ENCODE measurements at places on chromosomes 16 and 17. TPM values are rescaled to one million over a fixed set of nuclear protein-coding genes. Genes with fewer than 3 reads are reported as not detected.

DNA sequence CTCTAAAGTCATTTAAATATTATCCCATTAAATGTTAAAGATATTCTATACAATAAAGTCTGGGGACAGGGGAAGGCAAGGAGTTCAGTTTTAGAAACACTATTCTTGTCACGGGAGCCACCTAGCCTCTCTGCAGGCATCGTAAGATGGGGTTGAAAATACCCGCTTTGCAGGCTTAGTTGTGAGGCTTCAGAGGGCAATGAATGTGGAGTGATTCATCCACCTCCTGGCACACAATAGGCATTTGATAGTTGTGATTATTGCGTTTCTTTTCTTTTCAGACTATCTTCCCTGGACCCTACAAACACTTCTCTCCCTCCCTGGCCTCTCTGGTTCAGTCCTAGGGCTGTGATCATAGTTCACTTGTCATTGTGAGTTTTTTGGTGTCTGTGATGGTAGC, 19.6 kb downstream of the GLP2R start:
- no peaks in the 10 kb centered on the region for H3K4me1 ChIP-seq
- DNase-seq = no peak
- H3K27ac ChIP-seq = no peak overlapping the region
- no peaks in the 10 kb centered on the region for H3K36me3 ChIP-seq
- no peak overlapping the region for H3K4me3 ChIP-seq

- no peaks in the 10 kb centered on the region for H3K4me1 ChIP-seq
- DNase-seq = no peak
- no peak overlapping the region for H3K4me3 ChIP-seq
- H3K36me3 ChIP-seq = peaks cover 31% of the 10 kb centered on the region
- no peak overlapping the region for H3K27ac ChIP-seq
Measured at GRCh38 chr17:82403662-82404660, 14.2 kb upstream of the HEXD start.

GRCh38 chr17:22717211-22717610, 1024.9 kb downstream of the KCNJ18 start:
- no peak for DNase-seq
- no peaks in the 10 kb centered on the region for H3K27me3 ChIP-seq
- H3K4me1 ChIP-seq = no peaks in the 10 kb centered on the region
- H3K4me3 ChIP-seq = no peak overlapping the region
- no peaks in the 10 kb centered on the region for H3K36me3 ChIP-seq
- H3K27ac ChIP-seq = no peak overlapping the region

DNA sequence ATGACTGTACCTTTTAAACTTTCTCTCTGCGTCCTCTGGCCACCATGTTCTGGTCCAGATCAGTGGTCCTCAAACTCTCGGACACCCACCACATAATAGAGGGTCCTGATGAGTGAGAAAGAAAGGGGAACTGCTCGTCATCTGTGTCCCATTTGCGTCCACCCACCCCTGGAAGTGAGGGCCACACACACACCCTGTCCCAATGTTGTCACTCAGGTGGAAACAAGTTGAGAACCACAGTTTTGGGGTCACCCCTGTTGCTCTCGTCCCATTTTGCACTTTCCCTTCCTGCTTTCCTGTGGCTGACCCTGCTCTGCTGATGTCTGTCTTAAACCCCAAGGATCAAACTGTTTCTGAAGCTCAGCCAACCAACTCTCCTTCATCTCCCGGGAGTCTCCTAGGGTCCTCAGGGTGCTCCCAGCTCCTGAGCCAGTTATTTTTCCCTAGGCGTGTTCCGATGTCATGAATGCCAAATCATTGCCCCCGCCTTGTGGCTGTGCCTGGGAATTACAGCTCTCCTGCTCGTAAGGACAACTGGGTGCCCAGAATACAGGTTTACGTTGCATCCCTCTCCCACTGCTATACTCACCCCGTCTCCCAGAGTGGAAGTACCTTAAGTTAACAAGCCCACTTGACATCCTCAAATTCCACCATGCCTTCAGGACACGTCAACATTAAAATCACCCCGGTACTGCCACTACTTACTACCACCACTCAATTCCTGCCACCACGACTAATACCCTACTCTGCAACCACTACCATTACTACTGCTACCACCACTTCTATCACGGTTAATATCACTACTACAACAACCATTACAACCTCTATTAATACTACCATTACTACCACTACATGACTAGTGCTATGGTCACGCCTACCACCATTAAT, 26.0 kb upstream of the HNF1B start:
- H3K4me1 ChIP-seq = peaks cover 6% of the 10 kb centered on the region
- H3K4me3 ChIP-seq = no peak overlapping the region
- no peaks in the 10 kb centered on the region for H3K27me3 ChIP-seq

GRCh38 chr17:81549031-81549557, 3.1 kb downstream of the FAAP100 start:
- no peak overlapping the region for H3K27ac ChIP-seq
- no peaks in the 10 kb centered on the region for H3K27me3 ChIP-seq
- peaks cover 10% of the 10 kb centered on the region for H3K4me1 ChIP-seq
- H3K4me3 ChIP-seq = no peak overlapping the region

GRCh38 chr16:79542237-79542774, 58.2 kb downstream of the MAF start:
- H3K36me3 ChIP-seq = no peaks in the 10 kb centered on the region
- H3K27me3 ChIP-seq = peaks cover 4% of the 10 kb centered on the region
- DNase-seq = no peak
- H3K4me1 ChIP-seq = no peaks in the 10 kb centered on the region

DNA sequence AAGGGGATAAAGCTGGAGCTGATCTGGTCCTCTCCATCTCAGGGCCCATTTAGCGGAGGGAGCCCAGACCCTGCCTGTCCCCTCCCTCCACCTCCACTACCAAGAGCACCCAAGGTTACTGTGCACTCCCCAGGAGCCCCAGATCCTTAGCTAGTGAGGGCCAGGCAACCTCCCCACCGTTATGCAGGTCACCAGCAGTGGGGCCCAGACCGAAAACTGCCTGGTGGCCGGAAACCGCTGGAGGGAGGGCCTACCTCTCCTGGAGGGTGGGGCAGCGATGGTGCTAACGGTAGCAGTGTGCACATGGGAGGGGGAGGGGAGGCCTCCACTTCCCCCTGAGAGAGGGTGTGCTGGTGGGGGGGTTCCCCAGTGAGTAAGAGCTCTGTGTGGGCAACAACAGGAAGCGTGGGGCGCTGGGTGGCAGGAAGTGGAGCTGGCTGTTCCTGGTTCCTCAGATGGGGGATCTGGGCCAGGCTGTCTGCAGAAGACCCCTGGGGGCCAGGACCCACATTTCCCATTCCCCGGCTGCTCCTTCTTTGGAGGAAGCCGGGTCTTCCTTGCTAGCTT, 4.4 kb downstream of the FMNL1 start:
- H3K4me1 ChIP-seq = peaks cover 19% of the 10 kb centered on the region
- H3K27me3 ChIP-seq = peaks cover 38% of the 10 kb centered on the region
- no peaks in the 10 kb centered on the region for H3K36me3 ChIP-seq
- no peak overlapping the region for H3K27ac ChIP-seq
- H3K4me3 ChIP-seq = no peak overlapping the region

DNA sequence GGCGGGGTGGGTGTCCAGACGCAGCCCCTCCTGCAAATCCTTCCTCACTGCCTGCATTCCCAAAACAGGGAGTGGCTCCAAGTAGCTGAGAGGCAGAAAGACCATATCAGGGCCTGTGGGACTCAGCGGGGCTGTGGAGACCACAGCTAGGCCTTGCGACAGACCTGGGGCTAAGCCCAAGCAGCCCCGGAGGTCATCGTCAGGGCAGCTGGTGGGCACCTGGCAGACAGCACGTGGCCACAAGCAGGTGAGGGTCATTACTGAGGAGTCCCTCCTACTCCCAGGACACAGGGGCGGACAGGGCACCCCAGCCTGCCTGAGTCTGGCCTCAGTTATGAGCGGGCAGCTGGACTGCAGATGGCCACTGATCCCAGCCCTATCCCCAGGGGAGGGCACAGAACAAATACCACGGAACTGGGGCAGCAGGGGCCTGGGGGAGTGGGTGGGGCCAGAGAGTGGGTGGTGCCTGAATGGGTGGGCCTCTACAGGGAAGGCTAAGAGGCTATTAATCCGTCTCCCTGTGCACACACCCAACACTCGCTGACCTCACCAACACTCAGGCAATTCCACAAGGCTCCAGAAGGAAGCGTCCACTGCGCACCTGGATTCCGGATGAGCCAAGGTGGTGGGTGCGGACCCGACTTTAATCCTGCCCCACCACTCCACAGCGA, 8.5 kb downstream of the HS3ST6 start:
- H3K36me3 ChIP-seq = no peaks in the 10 kb centered on the region
- H3K27ac ChIP-seq = no peak overlapping the region
- H3K4me1 ChIP-seq = peaks cover 33% of the 10 kb centered on the region
- DNase-seq = no peak

- H3K4me1 ChIP-seq = peaks cover 56% of the 10 kb centered on the region
- peak within 1 kb of the TSS; percentile 66 for H3K4me3 ChIP-seq
- H3K27ac ChIP-seq = peak within 1 kb of the TSS; percentile 97
- no peaks in the 10 kb centered on the region for H3K27me3 ChIP-seq
Measured at GRCh38 chr17:7479213-7480088, at the start of gene ZBTB4. TSS of gene ZBTB4 (minus strand) at chr17:7479631. CDS start at chr17:7466801, 12,830 bp downstream.

GRCh38 chr17:41806685-41807445, 4.9 kb downstream of the P3H4 start:
- H3K27me3 ChIP-seq = no peaks in the 10 kb centered on the region
- H3K27ac ChIP-seq = peak overlapping the region; percentile 46
- H3K4me1 ChIP-seq = peaks cover 19% of the 10 kb centered on the region
- H3K4me3 ChIP-seq = no peak overlapping the region
- peak; percentile 84 for DNase-seq
- peaks cover 19% of the 10 kb centered on the region for H3K36me3 ChIP-seq

DNA sequence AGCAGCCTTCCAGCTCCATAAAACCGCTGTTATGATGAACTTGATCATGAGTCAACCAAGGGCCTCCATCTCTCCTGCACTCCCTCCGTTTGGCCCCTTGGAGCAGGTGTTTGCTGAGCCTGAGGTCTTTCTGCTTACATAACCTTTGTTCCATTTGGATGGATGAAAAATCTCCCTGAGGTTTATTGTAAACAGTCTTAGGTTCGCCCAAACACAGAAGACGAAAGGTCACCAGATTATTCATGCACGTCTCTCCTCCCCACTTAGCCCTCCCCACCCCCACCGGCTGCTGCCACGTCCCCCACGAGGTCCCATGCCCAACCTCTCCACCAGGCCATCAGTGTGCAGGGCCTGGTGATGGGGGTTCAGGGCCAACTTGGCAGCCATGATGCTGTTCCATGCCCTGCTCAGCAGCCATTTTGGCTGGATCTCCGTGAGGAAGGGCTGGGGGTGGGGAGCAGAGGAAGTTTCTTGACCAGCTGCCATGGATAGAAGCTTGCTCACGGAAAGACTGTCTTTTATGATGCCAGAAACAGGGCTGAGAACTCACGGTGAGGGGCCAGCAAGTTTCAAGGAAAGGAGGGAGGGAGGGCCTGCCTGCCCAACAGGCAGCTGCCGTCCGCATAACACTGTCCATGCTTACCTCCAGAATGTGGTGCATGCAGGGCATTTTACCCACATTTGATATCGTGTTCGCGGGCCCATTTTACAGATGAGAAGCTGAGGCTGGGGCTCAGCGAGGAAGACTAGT, 47.8 kb upstream of the FOXF1 start:
- no peaks in the 10 kb centered on the region for H3K36me3 ChIP-seq
- H3K27me3 ChIP-seq = peaks cover under 1% of the 10 kb centered on the region
- H3K4me1 ChIP-seq = peaks cover 7% of the 10 kb centered on the region
- no peak overlapping the region for H3K4me3 ChIP-seq
- peak overlapping the region; percentile 24 for H3K27ac ChIP-seq

- H3K27ac ChIP-seq = no peak overlapping the region
- H3K4me3 ChIP-seq = no peak overlapping the region
- no peak for DNase-seq
- H3K27me3 ChIP-seq = no peaks in the 10 kb centered on the region
- no peaks in the 10 kb centered on the region for H3K36me3 ChIP-seq
Measured at GRCh38 chr16:65406933-65407332, 285.1 kb upstream of the CDH11 start.

DNA sequence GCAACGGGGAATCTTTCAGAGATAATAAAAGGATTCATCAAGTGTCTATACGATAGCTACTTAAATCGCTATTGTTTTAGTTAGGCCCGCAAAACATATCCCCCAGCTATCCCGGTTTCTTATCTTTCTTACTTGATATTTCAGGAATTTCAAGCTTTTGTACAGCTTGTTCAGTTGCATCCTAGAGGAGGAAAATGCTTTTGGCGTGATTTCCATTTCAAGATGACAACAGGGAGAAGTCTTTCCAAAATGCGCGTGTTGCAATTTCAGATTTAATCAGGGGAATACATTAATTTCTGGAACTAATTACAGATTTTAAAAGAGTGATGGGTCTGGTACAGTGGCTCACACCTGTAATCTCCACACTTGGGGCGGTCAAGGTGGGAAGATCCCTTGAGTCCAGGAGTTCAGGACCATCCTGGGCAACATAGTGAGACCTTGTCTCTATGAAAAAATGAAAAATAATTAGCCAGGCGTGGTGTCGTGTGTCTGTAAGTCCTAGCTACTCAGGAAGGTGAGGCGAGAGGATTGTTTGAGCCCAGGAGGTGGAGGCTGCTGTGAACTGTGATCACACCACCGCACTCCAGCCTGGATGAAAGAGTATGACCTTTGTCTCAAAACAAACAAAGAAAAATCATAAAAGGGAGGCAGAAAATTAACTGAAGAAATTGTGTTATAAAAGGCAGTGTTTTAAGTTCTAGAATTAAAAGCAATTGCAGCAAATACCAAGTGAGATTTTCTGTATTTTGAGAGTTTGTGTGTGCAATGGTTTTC, 546.1 kb downstream of the MAF start:
- no peaks in the 10 kb centered on the region for H3K36me3 ChIP-seq
- peak overlapping the region; percentile 55 for H3K27ac ChIP-seq
- no peaks in the 10 kb centered on the region for H3K27me3 ChIP-seq
- DNase-seq = peak; percentile 35

GRCh38 chr16:57333402-57333801, 25.2 kb upstream of the CCL22 start:
- no peak overlapping the region for H3K4me3 ChIP-seq
- H3K4me1 ChIP-seq = no peaks in the 10 kb centered on the region
- H3K36me3 ChIP-seq = no peaks in the 10 kb centered on the region
- peaks cover 3% of the 10 kb centered on the region for H3K27me3 ChIP-seq
- no peak for DNase-seq

DNA sequence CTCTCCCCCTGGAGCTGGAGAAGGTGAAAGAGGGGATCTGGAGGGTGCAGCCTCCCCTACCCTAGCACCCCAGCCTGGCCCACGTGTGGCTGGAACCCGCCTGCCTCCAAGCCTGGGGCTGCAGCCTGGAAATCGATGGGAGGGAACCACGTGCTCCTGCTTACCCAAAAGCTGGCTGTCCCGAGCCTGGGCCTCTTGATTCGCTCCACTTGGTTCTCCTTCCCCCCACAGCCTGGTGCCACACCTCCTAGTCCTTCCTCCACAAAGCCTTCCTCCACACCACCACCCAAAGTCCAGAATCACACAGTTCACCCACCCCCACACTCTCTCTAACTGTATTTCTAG, 29.3 kb downstream of the CFAP20 start:
- DNase-seq = no peak
- no peaks in the 10 kb centered on the region for H3K4me1 ChIP-seq
- H3K27me3 ChIP-seq = no peaks in the 10 kb centered on the region
- no peak overlapping the region for H3K4me3 ChIP-seq
- no peak overlapping the region for H3K27ac ChIP-seq

GRCh38 chr17:21018894-21019293, 23.9 kb downstream of the USP22 start:
- H3K27me3 ChIP-seq = no peaks in the 10 kb centered on the region
- no peak overlapping the region for H3K27ac ChIP-seq
- H3K4me3 ChIP-seq = no peak overlapping the region
- DNase-seq = no peak
- peaks cover 92% of the 10 kb centered on the region for H3K36me3 ChIP-seq

Gene MT1A
- polyA plus RNA-seq = 0.31 TPM

Gene TNFAIP1
- polyA plus RNA-seq = 31.8 TPM

Gene KRTAP3-3
- not detected for polyA plus RNA-seq

Gene OTOP2
- 1.6 TPM for polyA plus RNA-seq

Gene CPHXL2
- polyA plus RNA-seq = 0.06 TPM

Gene TMEM94
- polyA plus RNA-seq = 56.7 TPM

Gene MYH8
- 2.1 TPM for polyA plus RNA-seq
